GM19239 (cell line): ENCODE measurements at places on chromosomes 4 and X.

DNA sequence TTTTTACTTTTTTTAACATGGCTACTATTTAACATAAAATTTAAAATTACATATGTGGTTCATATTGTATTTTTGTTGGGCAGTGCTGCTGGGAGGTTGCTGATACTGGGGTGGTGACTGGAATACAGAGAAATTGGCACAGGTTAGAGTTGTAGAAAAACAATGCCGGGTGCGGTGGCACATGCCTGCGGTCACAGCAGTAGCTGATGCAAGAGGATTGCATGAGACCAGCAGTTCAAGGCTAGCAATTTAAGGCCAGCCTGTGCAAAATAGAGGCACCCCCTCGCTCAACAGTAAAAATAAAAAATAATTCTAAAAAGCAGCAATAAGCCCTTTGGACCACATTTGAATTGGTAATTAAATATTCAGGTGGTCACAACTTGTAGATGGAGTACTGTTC is 11.8 kb upstream of the CPE start:
- no peak for DNase-seq

DNA sequence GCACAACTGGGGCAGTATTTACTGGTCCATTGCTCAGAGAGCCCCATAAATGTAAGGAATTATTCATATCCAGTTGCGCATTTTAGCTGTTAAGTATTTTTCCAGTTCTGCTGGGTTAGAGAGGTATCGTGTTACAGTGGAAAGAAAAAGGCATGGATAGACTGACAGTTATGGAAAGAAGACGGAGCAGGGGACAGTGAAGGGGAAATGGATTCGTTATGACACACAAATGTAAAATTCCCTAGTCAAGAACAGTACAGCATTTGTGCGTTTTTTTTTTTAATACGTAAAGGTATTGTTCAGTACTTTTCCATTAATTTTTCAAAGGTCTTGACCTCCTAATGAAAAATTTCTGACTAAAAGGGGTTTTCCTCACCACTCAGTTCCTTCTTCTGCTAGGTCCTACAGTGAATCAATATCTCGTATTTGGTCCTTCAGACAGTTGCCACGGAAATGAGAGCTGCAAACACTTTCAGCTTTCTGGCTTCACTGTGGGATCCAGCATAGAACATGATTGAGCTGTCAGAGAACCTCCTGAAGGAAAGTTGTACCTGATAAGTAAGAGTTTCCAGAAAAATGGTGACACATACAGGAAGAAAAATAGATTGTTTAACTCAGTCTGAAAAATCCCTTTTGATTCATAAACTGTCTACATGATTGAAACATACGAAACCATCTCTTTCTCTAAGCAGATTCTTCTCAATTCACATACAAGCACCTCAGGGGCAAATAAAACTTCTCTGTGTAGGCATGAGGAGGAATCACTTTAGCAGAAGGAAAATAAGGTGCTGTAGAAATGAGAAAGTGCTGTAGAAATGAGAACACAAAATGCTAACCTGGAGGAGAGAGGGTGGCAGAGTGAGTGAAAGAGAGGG is 21.8 kb upstream of the BBS12 start:
- no peak for DNase-seq

GRCh38 chr4:53809816-53810215 is 218.5 kb upstream of the LNX1 start:
- DNase-seq: no peak

DNA sequence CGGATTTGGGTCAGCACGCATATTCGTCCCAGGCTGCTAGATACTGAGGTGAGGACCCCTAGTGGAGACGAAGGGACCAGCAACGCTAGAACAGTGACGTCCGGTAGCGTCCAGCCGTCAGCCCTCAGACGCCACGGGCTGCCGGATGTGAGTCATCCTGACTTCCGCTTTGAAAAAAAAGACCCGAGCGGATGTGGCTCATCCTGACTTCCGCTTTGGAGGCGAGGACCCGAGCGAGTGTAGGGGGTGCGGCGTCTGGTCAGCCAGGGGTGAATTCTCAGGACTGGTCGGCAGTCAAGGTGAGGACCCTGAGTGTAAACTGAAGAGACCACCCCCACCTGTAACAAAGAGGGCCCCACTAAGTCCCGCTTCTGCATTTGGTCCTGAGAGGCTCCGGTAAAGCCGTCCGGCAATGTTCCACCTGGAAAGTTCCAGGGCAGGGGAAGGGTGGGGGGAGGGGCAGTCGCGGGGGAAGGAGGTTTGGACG is at the start of gene MAGEB2:
TSS of gene MAGEB2 (plus strand) at position 207 of the 487 bp plus-strand sequence. CDS start 3,018 bp downstream, outside the sequence.
- no peak for DNase-seq

GRCh38 chr4:84501721-84502267 is 2.7 kb upstream of the NKX6-1 start:
- DNase-seq: no peak

DNA sequence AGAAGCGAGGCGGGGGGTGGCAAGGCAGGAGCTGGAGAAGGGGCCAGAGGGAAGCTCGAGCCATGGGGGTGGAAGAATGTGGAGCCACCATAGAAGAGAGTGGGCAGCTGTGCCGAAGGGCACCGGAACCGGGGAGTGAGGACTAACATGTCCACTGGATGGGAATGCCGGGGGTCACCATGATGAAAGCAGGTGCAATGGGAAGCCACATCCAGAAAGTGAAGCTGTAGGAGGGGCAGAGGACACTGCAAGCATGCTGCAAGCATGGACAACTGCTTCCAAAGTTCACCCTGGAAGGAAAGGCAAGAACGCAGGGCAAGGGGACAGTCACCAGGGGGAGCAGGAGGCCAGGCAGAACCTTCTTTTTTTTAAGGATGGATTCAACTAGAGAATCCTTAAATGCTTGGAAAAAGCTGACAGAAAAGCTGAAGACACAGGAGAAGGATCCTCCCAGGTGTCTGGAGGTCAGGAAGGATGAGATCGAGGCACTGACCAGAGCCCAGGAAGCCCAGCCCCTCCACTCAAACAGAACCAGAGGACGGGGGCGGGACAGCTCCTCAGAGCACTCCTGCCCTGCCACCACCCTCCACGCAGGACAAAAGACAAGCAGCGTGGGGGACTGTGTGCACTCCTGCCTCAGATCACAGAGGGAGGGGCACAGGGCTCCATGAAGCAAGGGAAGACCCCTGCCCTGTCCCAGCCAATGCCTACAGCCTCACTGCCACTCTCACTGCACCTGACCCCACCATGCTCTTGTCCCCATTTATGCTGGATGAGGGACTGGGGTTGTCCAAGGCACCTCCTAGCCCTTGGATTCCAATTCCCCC is 169.2 kb downstream of the AFAP1 start:
- DNase-seq: no peak

- DNase-seq: no peak
Measured at GRCh38 chr4:189021831-189022230, 882.6 kb downstream of the TRIML1 start.

DNA sequence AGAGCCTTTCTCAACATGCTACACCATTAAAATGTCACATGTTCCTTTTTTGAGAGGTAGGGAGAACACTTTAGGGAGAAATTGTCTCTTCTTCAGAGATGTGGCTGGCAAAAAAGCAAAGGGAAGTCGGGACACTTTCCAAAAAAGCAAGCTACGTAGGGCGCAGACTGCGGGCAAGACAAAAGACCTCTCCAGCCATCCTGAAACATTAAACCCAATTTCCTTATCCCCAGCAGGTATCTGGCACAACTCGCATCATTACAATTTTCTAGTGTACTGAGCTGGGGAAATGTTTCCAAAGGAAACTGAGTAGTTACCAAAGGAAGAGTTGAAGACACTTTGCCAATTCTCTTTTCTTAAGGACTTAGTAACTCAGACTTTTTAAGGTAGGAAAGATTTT is 116.0 kb downstream of the PACRGL start:
- DNase-seq: no peak

DNA sequence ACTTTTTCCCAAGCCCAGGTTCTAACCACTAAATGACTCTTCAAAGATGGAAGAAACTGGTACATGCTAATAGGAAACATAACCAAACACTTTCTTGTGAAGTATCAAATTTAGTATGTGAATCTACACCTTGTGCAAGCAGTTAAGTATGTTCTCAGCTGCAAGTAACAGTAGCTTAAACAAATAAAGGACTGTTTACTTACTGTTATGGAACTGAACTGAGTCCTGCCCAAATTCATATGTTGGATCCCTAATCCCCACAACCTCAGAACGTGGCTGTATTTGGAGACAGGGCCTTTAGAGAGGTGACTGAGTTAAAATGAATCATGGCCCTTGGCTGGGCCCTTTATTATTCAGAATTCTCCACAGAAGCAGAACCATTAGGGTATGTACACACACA is 178.7 kb downstream of the KDR start:
- no peak for DNase-seq

- DNase-seq: no peak
Measured at GRCh38 chrX:43065978-43066377, 288.0 kb upstream of the PPP1R2C start.

GRCh38 chrX:24242649-24243175 is 71.2 kb downstream of the SUPT20HL2 start:
- DNase-seq: no peak

- no peak for DNase-seq
Measured at GRCh38 chr4:15755321-15756155, 22.6 kb upstream of the CD38 start.
